ENCODE measurements at places on chromosomes 12 and 14.

- no peak for DNase-seq
Observed at GRCh38 chr12:128163086-128163485, 103.9 kb upstream of the TMEM132C start.

DNA sequence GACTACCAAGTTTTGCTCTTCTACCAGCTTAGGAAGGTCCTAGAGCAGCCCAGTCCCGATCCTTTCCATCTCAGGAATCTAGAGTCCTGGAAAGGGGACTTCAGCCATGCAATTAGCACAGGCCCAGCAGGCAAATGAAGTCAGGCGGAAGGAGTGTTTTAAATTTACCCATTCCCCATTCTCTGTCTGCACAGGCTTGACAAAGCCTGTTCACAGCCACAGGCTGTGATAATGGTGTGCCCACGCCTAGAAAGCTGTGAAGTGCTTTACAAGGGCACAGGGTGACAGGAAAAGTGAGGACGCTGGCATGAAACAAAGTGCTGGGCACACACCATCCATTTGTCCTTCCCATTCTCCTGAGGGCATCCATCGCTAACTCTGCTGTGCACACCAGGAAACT, 79.0 kb downstream of the PITPNM2 start:
- DNase-seq: no peak

- no peak for DNase-seq
Observed at GRCh38 chr14:68810173-68811153, 17.6 kb upstream of the ZFP36L1 start.

DNA sequence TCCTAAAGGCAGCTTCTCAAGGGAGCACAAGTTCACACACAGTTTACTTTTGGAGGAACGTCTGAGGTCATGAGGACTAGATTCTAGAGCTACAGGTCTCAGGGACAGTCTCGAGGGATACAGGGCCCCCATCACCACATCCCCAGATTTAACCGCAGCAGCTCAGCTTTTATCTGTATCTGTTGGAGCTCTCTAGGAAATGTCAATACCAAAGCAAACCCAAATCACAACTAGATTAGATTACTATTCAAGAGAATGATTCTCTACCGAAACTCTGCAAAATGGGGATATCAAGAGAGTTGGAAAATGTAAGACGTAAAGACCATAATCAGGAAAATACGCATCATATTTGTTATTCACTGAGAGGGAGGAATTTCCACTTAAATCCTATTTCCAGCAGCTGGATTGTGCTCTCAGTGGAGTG, 4.0 kb upstream of the MYRFL start:
- no peak for DNase-seq

GRCh38 chr12:19561411-19561961, 122.2 kb downstream of the AEBP2 start:
- DNase-seq: no peak
